ENCODE measurements at places on chromosomes 13 and 19. TPM values are rescaled to one million over a fixed set of nuclear protein-coding genes. Genes with fewer than 3 reads are reported as not detected.

Gene ATP4A
- not detected for total RNA-seq

GRCh38 chr19:33203529-33203928, 9.4 kb downstream of the LRP3 start:
- DNase-seq: no peak

Gene HSD17B14
- total RNA-seq: 0.79 TPM

- DNase-seq: no peak
These were observed 4.9 kb downstream of the SULT2B1 start for GRCh38 chr19:48556825-48557224.

- peak; percentile 98 for DNase-seq
These were observed 4.8 kb downstream of the SPHK2 start for GRCh38 chr19:48624067-48624594.

Gene ANKRD24
- 1.8 TPM for total RNA-seq

GRCh38 chr13:100547791-100548201, 40.8 kb downstream of the GGACT start:
- DNase-seq: no peak

Gene TMEM91
- total RNA-seq: 2.0 TPM

Gene VSTM1
- not detected for total RNA-seq

DNA sequence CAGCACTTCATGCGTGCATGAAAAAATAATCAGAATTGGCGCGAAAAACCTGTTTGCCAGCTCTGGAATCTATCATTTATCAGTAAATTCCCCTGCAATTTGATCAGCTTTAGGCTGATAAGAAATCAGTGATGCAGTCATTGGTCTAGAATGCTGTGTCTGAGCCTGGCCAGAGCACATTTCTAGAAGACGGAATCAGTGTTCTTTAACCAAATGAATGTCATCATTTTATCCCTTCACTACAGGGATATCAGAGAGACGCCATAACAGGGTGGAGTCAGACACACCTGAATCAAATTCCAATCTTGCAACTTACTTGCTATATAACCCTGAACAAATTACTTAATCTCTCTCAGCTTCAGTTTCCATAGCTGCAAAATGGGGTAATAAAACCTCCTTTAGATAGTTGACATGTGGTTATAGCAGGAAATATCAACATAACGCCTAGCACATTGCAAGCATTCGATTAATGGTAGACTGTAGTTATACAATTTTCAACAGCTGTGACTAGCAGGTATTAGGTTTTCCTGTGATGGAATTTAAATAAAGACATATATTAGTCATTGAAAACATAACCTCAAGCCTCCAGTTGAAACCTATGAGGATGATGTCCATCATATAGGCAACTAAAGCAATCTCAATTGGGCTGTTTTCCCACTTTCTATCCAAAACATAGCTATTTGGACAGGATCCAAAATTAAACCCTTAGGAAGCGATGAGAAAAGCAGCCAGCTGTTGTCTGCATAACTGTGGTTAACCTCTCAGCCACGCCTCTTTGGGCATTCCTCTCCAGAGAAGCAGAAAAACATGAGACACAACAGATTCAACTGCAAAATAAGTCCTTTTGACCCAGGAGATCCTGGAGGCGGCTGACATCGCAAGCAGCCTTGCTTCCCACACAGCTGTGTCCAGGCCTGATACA, 51.6 kb upstream of the UBL3 start:
- DNase-seq: peak; percentile 66

GRCh38 chr13:64506246-64506645, 2723.9 kb downstream of the PCDH9 start:
- no peak for DNase-seq

DNA sequence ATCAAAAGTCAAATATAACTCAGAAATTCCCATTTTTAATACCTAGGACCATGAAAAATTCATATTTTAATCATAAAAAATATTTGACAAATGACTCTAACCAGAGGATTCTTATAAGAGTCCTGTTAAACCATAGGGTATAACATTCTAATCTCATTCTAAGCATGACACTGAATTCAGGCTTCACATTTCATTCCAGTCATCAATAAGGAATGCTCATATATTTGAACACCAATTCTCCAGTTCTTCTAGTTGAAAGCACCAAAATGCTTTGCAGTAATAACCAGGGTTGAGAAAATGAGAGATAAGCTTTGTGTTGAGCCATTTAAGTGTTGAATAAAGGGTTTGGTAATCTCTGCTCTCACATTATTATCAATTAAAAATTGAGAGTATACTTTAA, 147.5 kb downstream of the VWA8 start:
- DNase-seq: no peak

DNA sequence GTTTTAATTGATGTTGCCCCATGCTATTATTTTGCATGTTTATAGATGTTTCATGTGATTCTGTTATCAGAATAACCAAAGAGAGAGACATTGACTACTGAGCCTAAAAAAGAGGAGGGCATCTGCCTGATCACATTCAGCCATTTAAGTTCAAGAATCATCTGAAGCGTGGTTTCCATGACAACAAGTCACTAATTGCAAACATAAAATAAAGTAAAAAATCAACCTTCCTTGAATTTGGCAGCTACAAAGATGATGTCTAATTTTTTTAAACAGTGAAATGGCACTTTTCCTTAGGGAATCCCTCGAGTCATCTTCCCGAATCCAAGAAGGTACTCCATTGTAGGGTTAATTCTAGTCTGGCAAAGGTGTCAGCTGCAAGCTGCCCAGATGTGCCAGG, 884.2 kb downstream of the DIAPH3 start:
- no peak for DNase-seq

Gene RASGRP4
- total RNA-seq: 0.90 TPM

- peak; percentile 3 for DNase-seq
These were observed 74.2 kb downstream of the SPACA7 start for GRCh38 chr13:112450118-112450903.

Gene HPN
- 1.0 TPM for total RNA-seq

Gene SHD
- 19.3 TPM for total RNA-seq

DNA sequence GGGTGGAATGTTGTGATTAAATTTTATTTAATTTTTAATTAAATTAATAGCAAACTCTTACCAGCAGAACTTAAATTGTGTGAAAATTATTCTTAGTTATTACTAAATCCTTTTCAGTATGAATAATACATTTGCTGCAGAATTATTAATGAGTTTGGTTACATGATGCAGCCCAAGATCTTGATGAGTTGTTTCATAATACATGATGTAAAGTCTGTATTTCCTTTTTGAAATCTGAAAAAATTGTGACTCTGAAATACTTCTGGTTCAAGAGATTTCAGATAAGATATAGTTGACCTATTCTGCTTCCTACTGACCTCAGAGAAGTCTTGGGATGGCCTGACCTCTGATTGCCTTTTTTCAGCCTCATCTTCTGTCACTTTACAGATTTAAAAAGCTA, 11.1 kb downstream of the SAE1 start:
- no peak for DNase-seq

GRCh38 chr13:112132619-112133018, 65.7 kb downstream of the SOX1 start:
- no peak for DNase-seq

Gene CD22
- total RNA-seq: 1.6 TPM

Gene YJEFN3
- 1.9 TPM for total RNA-seq

Gene CFD
- 42.2 TPM for total RNA-seq

Gene PNMA8B
- 0.27 TPM for total RNA-seq

- no peak for DNase-seq
These were observed 7.5 kb upstream of the ZBTB32 start for GRCh38 chr19:35696835-35697234.

GRCh38 chr19:46529622-46530451, 34.2 kb upstream of the PNMA8B start:
- peak; percentile 69 for DNase-seq

DNA sequence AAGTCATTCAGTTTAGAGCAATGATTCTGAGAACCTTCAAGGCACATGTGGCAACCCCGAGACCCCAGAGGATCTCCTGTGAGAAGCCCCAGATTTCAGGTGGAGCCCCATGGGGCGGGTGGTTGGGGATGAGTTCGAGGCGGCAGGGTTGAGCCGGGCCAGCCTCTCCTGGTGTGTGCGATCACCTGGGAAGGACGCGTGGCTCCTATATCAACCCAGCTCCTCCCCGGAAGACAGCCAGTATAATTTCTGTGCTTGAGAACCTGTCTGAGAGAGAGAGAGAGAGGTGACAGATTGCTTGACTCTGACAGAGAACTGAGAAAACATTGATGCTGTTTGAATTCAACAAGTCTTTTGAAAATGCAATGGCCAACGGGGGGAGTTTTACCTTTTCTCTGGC, 89.0 kb downstream of the TEX29 start:
- DNase-seq: no peak

Gene CEACAM7
- total RNA-seq: 329 TPM

DNA sequence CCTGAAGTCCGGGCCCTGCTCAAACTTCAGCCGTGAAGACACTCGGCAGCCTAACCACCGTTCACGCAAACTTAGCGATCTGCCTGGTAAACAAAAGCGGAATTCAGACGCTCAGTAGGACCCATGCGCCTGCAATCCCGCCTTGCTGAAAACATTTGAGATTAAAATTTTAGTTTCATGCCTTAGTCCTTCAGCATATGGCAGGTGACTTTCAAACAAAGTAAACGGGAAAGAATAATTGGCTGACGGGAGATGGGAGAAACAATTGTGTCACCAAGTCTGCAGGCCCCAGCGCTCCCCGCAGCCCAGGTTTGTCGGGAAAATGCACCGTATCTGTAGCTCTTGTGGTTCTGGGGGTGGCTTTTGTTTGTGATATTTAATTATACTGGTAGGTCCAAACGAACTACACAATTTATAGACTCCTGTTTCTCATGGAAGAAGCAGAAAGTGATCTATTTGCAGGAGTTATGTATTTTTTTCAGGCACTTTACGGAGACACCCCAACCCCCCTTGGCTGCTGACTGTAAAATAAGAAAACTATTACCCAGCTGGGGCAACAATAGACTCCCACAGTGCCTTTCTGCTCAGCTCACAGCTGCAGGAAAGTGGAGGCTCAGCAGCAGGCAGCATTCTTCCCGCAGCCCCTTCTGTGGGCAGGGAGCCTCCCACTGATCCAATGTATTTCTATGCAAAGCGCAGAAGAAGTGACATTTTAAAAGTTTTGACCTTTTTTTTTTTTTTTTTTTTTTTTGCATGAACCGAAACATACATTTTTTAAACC, 94.8 kb downstream of the SOX1 start:
- DNase-seq: no peak

Gene GRIK5
- total RNA-seq: 0.62 TPM

DNA sequence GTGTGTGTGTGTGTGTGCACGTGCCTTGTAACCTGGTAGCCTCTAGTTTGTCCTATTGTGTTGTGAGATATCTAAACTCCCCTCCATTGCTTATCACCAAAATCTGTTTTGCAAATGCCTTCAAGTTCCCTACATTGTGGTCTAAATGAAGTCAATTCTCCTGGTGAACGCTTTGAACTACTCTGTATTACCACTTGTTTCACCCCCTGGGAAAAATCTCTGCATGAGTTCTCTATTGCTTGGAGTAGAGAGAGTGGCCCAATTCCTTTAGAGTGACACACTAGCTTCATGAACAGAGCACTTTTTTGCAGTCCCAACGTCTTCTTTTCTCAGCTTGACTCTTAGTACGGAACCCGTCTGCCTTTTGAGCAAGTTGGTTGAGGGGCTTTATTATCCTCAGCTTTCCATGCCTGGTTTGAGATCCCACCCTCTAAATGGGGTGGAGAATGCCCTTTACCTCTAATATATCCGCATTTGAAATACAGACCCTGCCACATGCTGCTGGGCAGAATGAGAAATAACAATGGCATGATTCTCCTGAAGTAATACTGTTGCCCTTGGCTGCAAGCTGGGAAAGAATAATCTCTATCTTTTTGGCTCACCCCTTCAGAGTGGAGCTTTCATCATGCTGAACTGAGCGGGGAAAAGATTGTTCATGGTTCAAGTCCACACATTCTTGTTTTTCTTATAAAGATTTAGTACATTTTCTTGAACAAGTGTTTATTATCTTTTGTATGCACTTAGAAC, 2545.3 kb downstream of the PCDH9 start:
- no peak for DNase-seq

DNA sequence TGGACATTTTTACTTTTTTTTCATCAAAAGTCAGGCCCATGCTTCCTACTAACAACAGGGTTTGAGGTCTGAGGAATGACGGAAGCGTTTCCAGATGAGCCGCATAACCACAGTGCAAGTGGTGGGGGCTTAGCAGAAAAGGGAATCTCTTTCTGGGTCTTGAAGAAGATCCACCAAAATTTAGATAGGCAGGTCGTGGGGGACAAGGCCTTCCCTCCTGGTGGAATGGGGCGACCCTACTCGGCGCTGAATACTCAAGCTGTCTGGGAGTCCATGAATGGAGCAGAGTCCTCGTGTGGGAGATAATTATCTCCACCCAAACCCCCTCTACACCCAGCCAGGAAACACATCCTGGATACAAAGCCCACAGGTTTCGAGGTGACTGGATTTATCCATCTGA, 36.9 kb downstream of the CARS2 start:
- no peak for DNase-seq

GRCh38 chr19:57620673-57621348, 6.8 kb downstream of the ZNF134 start:
- no peak for DNase-seq

- peak; percentile 60 for DNase-seq
These were observed 644 bp upstream of the RAVER1 start for GRCh38 chr19:10333758-10334587.

GRCh38 chr13:51234676-51235075, 12.5 kb downstream of the FAM124A start:
- no peak for DNase-seq

DNA sequence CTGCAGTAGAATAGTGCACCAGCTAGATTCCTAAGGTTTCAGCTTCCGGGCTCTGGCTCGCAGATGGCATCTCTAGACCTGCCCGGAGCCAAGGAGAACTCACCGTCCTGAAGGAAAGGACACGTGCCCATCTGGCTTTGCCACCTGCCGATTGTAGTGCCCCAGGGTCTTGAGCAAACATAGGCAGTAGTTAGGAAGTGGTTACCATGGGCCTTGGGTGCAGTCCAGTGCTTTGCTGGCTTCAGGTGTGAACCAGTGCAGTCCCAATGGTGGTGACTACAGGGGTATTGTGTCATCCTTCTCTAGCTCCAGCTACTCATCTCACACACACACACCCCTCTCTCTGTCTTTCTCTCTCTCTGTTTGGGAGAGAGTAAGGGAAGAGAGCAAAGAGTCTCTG, 61.4 kb upstream of the TEX29 start:
- DNase-seq: no peak

DNA sequence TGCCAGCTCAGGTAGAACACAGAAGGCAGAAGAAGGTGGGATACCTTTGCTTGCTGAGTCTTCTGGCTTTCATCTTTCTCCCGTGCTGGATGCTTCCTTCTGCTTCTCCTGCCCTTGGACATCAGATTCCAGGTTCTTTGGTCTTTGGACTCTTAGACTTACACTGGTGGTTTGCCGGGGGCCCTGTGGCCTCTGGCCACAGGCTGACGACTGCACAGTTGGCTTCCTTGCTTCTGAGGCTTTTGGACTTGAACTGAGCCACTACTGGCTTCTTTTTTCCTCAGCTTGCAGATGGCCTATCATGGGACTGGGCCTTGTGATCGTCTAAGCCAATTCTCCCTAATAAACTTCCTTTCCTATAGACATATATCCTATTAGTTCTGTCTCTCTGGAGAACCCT, 19.8 kb upstream of the ZNF331 start:
- DNase-seq: no peak
